ENCODE measurements at places on chromosomes 2 and 18.

GRCh38 chr2:48560546-48561209 is 30.7 kb downstream of the STON1 start:
- no peak for DNase-seq

- no peak for DNase-seq
Measured at GRCh38 chr2:11337909-11338308, 6.5 kb downstream of the ROCK2 start.

DNA sequence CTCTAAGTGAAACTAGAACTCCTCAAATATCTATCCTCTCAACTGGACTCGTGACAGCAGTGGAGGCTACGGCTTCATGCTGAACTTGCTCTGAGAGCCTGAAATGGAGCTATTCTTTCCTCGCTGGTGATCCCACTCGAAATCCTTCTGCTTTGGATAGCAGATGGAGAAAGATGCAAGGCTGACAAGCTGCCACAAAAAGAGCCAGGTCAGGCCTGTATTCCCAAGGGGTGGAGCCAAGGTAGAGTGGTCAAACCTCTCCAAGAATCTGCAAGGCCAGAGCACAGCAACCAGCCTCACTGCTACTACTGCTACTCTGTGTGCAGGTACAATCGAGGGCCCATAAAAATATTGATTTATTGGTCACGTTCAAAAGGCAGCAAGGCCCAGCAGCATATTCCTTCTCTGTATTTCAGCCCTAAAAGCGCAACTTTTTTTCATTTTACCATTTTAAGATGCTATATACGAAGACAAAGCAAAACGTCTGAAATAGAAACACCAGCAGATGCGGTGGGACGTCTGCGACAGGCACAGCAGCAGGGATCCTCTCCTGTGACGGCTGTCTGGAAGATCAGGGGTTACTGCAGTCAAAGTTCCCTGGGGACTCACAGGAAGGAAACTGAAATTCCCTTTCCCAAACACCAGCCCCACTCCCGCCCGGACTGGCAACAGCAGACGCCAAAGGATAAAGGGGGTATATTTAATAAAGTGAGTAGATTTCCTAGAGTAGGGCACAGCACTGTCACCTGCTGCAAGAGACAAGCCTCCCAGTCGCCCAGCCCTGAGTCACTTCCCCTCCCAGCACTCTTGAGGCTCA is 2.4 kb downstream of the SPRED2 start:
- no peak for DNase-seq

DNA sequence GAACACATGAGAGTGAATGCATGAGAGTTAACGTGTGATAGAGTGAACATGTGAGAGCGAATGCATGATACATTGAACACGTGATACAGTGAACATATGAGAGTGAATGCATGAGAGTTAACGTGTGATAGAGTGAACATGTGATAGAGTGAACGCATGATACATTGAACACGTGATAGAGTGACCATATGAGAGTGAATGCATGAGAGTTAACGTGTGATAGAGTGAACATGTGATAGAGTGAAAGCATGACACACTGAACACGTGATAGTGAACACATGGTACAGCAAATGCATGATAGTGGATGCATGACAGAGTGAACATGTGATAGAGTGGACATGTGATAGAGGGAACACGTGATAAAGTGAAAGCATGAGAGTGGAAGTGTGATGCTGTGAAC is 517.9 kb downstream of the EIPR1 start:
- no peak for DNase-seq

- no peak for DNase-seq
Measured at GRCh38 chr2:48092846-48093803, 186.8 kb upstream of the FBXO11 start.

- DNase-seq: no peak
Measured at GRCh38 chr18:28802546-28802945, 625.6 kb upstream of the CDH2 start.

- DNase-seq: no peak
Measured at GRCh38 chr2:144374163-144374661, 145.7 kb downstream of the ZEB2 start.

DNA sequence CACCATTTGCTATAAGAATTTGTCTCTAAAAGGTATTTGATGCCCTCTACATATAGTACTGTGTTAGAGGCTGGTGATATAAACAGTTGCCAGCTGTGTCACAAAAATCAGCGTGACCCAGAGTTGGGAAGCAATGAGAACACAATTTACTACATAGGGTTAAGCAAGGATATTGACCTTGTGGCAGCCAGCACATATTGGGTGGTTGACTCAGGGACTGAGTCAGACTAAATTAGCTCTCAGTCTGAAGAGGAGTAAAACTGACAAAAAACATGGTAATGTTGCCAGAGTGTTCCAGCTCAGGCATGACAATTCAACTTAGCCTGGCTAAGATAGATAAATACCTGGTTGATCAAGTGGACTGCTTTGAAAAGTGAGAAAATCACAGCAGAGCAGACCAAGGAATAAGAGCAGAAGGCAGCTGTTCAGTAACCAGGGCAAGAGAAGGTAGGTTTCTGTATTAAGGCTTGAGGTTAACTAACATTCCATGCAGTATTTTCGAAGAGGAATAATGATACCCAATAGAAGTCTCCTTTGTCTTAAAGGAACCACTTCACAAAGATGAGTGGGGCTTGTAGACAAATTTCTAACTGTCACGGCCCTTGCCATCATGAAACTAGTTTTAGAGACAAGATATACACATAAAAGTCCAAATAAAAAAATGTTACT is 108.2 kb upstream of the ERBB4 start:
- DNase-seq: no peak

- no peak for DNase-seq
Measured at GRCh38 chr2:54047091-54047490, 68.3 kb upstream of the ACYP2 start.

DNA sequence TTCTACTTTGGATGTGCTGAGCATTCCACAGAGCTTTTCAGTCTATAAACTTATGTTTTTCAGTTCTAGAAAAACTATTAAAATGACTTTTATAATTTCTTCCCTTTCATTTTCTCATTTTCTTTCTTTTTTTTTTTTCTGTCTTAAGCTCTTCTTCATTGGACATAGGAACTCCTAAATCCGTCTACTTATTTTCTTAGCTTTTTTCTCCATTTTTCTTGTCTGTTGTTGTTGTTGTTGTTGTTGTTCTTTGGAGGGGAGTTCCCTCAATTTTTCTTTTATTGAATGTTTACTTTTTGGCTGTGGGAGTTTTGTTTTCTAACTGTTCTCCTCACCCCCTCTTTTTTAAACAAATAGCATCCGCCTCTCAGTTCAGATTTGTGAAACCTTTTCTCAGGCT is 7.9 kb downstream of the SOCS6 start:
- DNase-seq: no peak

GRCh38 chr2:109326306-109326705 is 197.3 kb downstream of the SH3RF3 start:
- no peak for DNase-seq

GRCh38 chr2:239928391-239929350 is 96.5 kb downstream of the NDUFA10 start:
- no peak for DNase-seq

- DNase-seq: no peak
Measured at GRCh38 chr2:187051350-187051749, 202.4 kb upstream of the ZSWIM2 start.

- no peak for DNase-seq
Measured at GRCh38 chr2:2879071-2879470, 498.5 kb downstream of the EIPR1 start.

DNA sequence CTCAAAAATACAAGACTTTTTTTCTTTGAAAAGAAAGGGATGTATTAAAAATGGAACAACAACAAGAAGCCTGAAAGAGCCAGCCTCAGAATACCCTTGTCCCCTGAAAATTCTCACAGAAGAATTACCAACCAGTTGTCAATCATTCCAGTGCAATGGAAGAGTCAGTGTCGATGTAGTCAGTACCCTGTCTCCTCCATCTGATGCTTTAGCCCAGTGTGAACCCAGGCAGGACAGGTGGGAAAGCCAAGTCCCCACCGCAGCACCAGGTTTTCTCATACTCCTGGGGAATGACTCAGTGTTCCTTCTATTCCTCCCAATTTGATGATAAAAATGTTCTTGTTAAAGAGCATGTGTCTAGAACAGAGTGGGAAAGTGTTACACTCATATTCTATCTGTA is 332.0 kb upstream of the CHAC2 start:
- DNase-seq: no peak

- DNase-seq: no peak
Measured at GRCh38 chr2:11456251-11456650, 9.7 kb downstream of the E2F6 start.

DNA sequence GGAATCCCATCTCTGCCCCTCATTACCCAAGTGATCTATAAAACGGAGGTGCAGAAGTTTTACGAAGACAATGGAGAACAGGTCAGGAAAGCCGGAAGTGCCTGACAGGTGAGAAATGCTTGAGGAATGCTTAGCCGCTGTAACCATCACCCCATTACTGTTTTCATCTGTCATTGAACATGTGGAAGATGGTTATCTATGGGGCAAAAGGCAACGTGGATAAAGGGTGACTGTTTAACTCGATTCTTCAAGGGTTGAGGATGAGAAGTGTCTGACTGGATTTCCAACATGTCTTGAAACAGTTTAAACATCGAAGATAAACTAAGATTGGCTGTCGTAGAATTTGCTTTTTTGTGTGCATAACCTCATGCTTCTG is 17.3 kb downstream of the HK2 start:
- DNase-seq: no peak

GRCh38 chr18:2911533-2911932 is 64.7 kb downstream of the EMILIN2 start:
- no peak for DNase-seq

DNA sequence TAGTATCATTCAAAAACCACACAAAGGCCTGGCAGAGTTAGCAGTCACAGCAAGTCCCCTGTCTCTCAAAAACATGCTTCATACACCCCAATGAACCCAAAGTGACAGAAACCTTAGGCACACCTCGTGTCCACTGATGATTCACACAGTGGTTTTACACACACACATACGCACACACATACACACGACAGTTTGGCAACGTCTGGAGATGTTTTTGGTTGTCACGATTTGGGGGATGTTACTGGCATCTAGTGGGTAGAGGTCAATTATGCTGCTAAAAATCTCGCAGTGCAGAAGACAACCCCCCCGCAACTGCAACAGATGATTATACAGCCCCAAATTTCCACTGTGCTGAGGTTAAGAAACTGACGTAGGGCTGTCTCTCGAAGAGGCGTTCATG is 72.9 kb upstream of the PARD3B start:
- DNase-seq: no peak

DNA sequence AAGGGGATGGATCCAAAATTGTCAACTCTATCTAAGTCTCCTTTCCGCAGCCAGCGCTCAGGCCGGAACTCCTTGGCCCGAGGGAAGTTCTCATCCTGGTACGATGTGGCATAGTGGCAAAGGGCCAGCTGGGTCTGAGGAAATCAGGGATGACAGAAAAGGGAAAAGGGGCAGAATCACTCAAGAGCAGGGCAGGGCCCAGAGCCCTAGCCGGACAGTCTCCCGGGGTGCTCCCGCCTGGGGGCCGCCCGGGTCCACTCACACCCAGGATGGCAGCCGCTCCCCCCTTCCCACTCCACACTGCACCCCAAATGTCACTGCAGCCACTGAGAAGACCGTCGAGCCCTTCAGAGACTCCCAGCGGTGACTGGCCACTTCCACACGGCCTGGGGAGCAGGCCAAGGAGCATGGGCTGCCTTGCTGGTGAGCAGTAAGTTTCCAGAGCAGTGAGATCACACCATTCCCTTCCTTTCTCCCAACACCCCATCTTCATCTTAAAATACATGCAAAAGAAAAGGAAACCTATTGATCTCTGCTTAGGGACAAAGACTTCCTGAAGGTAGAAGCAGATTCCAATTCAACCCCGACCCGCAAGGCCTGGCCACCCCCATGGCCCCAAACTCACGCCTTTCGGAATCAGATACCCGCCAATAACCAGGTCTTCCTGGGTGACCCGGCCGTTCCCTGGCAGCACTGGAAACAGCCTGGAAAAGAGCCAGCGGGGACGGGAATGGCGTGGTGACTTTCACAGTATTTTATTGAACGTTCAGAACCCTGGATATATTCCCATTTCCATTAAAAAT is 26.7 kb downstream of the CYP27C1 start:
- no peak for DNase-seq

GRCh38 chr2:163563336-163563735 is 172.5 kb downstream of the FIGN start:
- DNase-seq: no peak

GRCh38 chr2:147331790-147332419 is 512.9 kb upstream of the ACVR2A start:
- no peak for DNase-seq

- DNase-seq: no peak
Measured at GRCh38 chr2:200670313-200670712, 84.5 kb downstream of the AOX1 start.

- no peak for DNase-seq
Measured at GRCh38 chr2:107785756-107786155, 40.9 kb upstream of the RGPD4 start.

- no peak for DNase-seq
Measured at GRCh38 chr2:189679226-189679625, 4.8 kb downstream of the ANKAR start.

DNA sequence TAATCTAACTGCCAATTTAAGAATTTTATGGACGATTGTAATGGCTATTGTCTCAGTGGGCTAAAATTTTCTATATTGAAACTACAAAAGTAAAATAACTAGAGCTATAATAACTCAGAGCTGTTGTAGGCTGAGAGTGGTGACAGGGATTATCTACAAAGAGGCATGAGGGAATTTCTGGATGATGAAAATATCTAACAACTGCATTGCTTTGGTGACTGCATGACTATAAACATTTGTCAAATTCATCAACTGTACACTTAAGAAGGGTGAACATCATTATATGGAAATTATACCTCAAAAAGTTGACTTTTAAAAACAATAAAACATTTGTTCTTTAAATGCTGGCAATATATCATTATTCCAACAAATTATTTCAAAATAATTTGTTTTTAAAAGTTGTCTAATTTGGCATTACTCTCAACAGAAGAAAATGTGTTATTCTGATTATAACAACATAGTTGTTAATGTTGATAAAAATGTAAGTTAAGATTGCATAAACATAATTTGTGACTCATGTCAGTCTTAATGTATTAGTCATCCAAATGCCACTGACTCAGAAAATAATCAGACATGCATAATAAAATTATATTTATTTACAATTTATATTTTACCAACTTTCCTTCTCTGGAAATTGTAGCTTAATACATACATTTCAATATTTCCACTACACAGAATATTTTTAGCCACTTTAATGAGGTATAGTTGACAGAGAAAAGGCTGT is 865.1 kb upstream of the VRK2 start:
- no peak for DNase-seq

DNA sequence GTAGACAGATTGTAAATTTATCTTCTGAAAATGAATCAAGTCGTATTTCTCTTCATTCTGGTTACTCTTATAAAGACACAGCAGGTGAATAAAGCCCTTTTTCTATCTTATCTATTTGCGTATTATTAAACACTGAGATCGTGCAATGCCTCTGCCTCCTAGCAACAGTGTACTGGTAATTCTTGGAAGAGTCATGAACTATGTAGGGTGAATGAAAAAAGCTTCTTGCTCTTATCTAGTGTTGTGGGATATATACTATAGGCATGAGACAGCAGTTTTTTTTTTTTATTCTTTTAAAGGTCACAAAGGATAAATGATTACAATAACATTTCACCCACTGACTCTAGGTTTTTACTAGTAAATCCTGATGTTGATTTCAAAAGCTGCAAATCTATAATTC is 324.2 kb downstream of the PDE11A start:
- DNase-seq: no peak

Data from right cardiac atrium (tissue), 5 donors.